ENCODE measurements at places on chromosomes 2 and 18.

DNA sequence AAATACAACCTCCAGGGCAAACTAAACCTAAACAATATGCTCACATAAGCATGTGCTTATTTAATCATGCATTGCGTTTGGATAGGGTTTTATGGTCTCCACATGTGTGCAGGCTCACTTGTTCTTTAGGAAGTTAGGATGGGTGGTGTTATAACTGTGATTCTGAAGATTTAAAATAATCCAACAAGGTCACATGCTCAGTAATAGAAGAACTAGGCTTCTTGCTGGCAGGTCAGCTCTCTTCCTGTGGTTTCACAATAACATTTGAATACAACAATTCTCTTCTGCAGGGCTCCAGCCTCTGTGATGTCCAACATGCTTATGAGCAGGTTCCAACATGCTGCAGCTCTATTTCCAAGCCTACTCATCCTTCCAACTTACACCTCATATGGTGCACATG, 84.0 kb downstream of the MYL12B start:
- no peak for DNase-seq

DNA sequence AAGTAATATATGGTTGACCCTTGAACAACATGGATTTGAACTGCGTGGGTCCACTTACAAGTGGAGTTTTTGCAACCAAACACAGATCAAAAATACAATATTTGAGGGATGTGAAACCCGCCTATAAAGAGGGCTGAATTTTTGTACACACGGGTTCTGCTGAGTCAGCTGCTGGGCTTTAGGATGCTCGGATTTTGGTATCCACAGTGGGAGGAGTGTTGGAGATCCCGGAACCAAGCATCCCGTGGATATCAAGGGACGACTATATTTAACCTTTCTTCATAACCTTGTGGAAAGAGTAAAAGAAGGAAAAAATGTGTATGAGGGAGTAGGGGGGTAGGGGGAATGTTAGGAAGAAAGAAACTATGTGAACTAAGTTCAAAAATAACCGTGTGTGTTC, 10.0 kb upstream of the INPP1 start:
- no peak for DNase-seq

DNA sequence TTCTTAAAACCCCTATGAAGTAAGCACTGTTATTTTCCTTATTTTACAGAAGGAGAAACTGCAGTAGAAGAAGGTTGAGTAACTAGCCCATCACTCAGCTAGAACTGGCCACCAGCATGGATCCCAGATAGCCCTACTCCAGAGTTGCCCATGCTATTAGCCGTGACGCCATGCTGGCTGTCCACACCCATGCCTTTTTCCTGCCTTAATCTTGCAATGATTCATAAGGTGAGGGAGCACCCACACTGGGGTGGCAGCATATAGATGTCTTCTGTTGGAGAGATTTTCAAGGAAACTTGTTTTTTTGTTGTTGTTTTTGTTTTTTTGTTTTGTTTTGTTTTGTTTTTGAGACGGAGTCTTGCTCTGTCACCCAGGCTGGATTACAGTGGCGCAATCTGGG, 204.1 kb upstream of the HAAO start:
- no peak for DNase-seq

DNA sequence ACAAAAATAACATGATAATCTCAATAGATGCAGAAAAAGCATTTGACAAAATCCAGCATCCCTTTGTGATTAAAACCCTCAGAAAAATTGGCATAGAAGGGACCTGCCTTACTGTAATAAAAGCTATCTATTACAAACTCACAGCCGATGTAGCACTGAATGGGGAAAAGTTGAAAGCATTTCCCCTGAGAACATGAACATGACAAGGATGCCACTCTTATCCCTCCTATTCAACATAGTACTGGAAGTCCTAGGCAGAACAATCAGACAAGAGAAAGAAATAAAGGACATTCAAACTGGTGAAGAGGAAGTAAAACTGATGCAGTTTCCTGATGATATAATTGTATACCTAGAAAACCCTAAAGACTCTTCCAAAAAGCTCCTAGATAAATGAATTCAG, 368.7 kb downstream of the RIT2 start:
- no peak for DNase-seq

- DNase-seq = no peak
These were observed 603.5 kb downstream of the XIRP2 start for GRCh38 chr2:167491788-167492187.

DNA sequence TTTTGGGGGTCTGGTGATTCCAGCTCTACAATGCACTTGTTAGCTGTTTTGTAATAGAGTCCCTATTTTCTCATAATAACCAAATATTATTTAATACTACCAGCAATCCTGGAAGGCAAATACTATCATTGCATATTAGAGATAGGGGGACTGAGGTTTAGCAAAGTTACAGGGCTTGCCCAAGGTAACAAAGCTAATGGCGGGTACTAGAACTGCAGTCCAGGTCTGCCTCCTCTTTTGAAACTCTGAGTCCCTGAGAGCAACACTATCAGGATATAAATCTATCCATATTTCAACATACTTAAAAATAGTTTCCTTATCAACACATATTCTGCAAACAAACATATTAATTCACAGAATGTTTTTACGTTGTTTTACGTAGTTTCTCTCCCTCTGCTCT, 235.5 kb upstream of the ACVR2A start:
- no peak for DNase-seq

DNA sequence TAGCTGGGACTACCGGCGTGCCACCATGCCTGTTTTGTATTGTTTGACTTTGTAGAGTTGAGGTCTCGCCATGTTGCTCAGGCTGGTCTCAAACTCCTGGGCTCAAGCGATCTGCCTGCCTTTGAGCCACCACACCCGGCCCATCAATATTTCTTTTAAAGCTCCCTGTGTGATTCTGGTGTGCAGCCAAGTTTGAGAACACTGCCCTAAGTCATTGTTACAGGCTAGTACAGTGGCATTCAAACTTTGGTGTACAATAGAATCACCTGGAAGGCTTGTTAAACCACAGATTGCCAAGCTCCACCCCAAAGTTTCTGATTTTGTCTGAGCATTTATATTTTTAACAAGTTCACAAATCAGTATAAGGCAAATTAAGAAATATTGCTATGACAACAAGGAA, 99.9 kb downstream of the RBBP8 start:
- DNase-seq = no peak
